CD4-positive, alpha-beta T cell treated with Interleukin-4 for 4 hours (primary cell): ENCODE measurements at places on chromosomes 6 and 20.

DNA sequence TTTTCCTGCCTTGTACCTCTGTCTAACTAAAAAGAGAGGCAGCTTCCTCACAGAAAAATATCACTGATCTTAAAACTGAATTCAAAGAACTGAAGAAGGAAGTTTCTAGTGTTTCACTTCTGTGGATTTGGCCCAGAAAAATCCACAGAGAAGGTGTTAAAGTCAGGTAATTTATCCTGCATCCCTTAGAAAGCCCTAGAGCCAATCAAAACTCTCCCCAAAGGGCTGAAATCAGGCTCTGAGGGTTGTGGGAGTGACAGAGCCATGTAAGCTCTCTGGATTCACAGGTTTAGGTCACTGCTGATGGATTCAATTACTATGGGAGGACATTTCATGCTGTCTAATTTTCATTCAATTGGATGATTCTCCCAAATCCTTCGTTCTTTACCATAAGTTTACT is 152.3 kb downstream of the OR2B2 start:
- no peak for DNase-seq

- no peak for DNase-seq
Observed at GRCh38 chr20:9736373-9736772, 102.5 kb downstream of the PAK5 start.

DNA sequence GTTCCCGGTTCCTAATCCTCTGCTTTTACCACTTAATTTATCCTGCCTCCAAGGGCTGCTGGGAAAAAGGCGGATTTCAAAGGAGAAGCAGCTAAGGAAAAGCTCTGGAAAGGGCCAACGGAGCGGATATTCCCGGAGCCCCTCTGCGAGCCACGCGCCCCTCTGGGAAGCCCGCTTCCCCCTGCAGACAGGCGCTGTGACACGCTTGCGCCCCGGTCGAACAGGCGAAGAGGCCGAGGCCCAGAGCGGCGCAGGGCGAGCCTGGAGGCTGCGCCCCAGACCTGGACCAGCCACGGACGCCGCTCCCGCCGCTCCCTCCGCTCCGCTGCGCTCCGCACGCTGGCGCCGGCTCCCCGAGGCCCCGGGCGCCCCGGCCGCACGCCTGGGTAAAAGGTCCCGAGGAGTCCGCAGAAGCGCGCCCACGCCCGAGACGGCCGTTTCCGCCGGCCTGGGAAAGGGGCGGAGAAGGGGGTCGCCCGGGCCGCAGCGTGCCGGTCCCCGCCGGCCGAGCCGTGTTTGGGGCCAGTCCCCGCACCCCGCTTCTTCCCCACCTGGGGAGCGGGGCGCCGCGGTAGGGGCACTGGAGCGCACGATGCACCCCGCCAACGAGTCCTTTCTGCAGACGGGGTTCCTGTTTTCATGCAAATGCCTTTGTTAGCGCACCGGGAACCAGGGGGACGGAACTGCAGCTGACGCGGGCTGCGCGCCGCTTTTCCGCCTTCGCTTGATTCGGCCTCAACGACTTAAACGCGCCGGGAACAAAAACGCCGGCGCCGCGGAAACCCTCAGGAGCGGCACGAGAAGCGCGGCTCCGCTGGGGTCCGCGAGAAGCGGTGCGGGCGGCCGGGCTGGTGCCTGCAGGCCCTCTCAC is 91.9 kb upstream of the SIRPA start:
- DNase-seq: no peak

GRCh38 chr6:116255246-116255800 is 1.4 kb upstream of the TSPYL4 start:
- no peak for DNase-seq

DNA sequence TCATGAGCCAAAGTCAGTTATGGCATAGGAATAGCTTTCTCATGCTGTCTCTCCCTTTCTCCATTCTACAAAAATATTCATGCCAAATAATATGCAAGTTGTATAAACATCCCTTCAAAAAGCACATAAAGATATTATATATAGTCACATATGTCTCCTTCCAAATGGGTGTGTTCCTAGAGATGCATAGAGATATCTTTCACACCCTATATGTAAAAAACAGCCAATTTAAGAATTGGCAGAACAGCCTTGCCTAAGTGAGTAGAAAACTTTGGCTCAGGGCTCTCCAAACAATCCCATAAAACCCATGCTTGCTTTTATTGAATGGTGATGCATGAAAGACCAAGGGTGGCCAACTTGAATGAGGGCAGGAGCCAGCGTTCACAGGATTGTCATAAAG is 274.7 kb upstream of the SUPT3H start:
- DNase-seq: no peak
